ENCODE measurements at places on chromosomes 16 and 17. TPM values are rescaled to one million over a fixed set of nuclear protein-coding genes. Genes with fewer than 3 reads are reported as not detected.

Gene NPIPA2
- 11.5 TPM for total RNA-seq

DNA sequence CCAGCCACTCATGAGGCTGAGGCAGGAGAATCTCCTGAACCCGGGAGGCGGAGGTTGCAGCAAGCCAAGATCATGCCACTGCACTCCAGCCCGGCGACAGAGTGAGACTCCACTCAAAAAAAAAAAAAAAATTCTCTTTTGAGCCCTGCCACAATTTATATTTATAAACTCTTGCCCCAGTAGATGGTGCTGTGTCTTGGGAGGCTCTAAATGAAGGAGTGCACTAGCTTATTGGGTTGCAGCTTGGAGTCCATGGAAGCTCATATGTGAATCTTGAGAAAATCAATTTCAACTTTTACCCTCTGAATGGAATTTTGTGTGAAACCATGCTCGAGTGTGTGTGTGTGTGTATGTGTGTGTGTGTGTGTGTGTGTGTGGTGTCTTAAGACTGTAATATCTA is 420.1 kb downstream of the HS3ST4 start:
- H3K27ac ChIP-seq, result no peak overlapping the region
- no peaks in the 10 kb centered on the region for H3K27me3 ChIP-seq
- peaks cover 6% of the 10 kb centered on the region for H3K36me3 ChIP-seq
- peaks cover 12% of the 10 kb centered on the region for H3K4me1 ChIP-seq

GRCh38 chr17:73644145-73645049 is at the start of gene SDK2:
Gene SDK2, minus strand, starts transcription at chr17:73644445. Its CDS starts 357 bp downstream, at chr17:73644088.
- H3K27me3 ChIP-seq, result peaks cover 30% of the 10 kb centered on the region
- H3K27ac ChIP-seq, result peak within 1 kb of the TSS; percentile 75
- peaks cover 39% of the 10 kb centered on the region for H3K4me1 ChIP-seq
- DNase-seq, result no peak

DNA sequence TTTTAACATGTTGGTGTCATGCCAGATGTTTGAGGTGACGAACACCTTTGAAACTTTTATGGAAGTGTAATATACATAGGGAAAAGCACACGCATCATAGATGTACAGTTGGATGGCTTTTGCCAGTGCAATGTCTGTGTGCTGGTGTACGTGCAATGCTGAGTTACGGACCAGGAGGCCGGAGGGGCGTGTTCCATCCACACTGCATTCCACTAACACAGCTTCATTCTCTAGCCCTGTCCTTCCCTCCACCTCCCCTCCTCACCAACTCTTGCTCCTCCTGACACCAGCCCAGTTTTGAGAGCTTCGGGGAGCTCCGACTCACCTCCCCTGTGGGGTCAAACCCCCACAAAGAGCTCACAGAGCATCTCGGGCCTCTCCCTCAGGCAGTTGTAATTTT is 358.8 kb downstream of the C16orf95 start:
- H3K36me3 ChIP-seq, result no peaks in the 10 kb centered on the region
- peak overlapping the region; percentile 96 for H3K27ac ChIP-seq
- H3K4me3 ChIP-seq, result no peak overlapping the region
- H3K27me3 ChIP-seq, result no peaks in the 10 kb centered on the region
- peaks cover 54% of the 10 kb centered on the region for H3K4me1 ChIP-seq
- DNase-seq, result no peak

Gene NOL3
- 14.0 TPM for total RNA-seq

- H3K4me1 ChIP-seq, result no peaks in the 10 kb centered on the region
- peaks cover 5% of the 10 kb centered on the region for H3K27me3 ChIP-seq
- no peak overlapping the region for H3K4me3 ChIP-seq
- DNase-seq, result no peak
- H3K27ac ChIP-seq, result no peak overlapping the region
Observed at GRCh38 chr17:30933966-30934365, 12.2 kb downstream of the ADAP2 start.

GRCh38 chr17:37729905-37730304 is 15.0 kb downstream of the HNF1B start:
- H3K27ac ChIP-seq, result no peak overlapping the region
- no peak overlapping the region for H3K4me3 ChIP-seq
- H3K27me3 ChIP-seq, result peaks cover 14% of the 10 kb centered on the region
- H3K4me1 ChIP-seq, result peaks cover 12% of the 10 kb centered on the region
- no peak for DNase-seq

Gene NRN1L
- total RNA-seq, result 0.66 TPM

Gene NOTUM
- 6.5 TPM for total RNA-seq

GRCh38 chr16:60170196-60170595 is 1436.1 kb upstream of the GOT2 start:
- H3K4me1 ChIP-seq, result no peaks in the 10 kb centered on the region
- H3K36me3 ChIP-seq, result no peaks in the 10 kb centered on the region
- H3K27ac ChIP-seq, result no peak overlapping the region
- DNase-seq, result no peak
- no peaks in the 10 kb centered on the region for H3K27me3 ChIP-seq
- no peak overlapping the region for H3K4me3 ChIP-seq

DNA sequence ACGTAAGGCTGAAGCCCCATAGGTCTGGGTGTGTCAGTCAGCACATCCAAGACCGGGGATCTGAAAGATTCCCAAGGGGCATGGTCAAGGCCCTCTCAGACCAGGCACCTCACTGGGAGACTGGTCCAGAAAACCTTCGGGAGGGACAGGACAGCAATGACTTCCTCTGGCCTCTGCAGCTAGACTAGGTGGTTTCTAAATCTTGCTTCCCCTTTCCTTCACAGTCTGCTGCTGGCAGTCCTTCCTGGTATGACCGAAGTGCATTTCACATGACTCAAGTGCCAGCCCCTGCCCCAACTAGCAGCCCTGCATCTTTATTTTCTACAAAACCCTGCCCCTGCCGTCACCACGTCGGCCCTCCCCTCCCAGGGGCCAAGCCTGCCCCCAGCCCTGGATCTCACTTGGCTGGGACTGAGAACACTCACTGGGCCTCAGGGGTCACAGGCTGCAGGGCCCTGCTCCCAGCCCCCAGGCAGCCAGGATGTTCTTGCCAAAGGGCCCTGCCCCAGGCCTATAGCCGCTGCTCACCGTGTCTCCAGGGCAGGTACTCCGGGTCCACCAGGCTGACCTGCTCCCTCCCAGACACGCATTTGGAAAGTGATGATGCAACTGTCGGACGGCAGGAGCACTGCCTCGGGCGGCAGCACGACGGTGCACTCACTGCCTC is 18.3 kb downstream of the POLR3K start:
- no peak overlapping the region for H3K27ac ChIP-seq
- H3K27me3 ChIP-seq, result no peaks in the 10 kb centered on the region
- DNase-seq, result no peak
- H3K36me3 ChIP-seq, result peaks cover 1% of the 10 kb centered on the region
- peaks cover 10% of the 10 kb centered on the region for H3K4me1 ChIP-seq

Gene CDK3
- 36.5 TPM for total RNA-seq

- H3K36me3 ChIP-seq, result no peaks in the 10 kb centered on the region
- DNase-seq, result peak; percentile 61
- peaks cover 6% of the 10 kb centered on the region for H3K27me3 ChIP-seq
- peak overlapping the region; percentile 96 for H3K4me3 ChIP-seq
Observed at GRCh38 chr16:25014500-25015147, 545 bp downstream of the ARHGAP17 start.

DNA sequence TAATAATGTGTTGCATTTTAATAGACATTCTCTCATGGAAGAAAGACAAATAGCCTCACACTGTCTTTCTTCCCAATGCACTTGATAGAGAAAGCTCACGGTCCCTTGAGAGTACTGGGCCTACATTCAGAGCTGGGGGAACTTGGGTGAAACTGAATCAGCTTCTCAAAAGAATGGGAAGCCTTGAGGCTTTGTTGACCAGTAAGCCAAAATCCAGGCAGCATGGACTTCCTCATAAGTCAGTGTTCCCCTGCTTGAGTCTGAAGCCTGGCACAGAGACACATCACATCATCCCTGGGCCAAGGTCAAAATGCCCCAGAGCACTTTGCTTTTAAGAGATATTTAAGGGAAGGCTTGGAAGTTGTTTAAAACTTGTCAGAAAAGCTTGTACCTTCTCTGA is 302.2 kb upstream of the SALL1 start:
- DNase-seq, result no peak
- H3K36me3 ChIP-seq, result no peaks in the 10 kb centered on the region
- H3K4me1 ChIP-seq, result no peaks in the 10 kb centered on the region
- H3K27ac ChIP-seq, result no peak overlapping the region
- no peak overlapping the region for H3K4me3 ChIP-seq

DNA sequence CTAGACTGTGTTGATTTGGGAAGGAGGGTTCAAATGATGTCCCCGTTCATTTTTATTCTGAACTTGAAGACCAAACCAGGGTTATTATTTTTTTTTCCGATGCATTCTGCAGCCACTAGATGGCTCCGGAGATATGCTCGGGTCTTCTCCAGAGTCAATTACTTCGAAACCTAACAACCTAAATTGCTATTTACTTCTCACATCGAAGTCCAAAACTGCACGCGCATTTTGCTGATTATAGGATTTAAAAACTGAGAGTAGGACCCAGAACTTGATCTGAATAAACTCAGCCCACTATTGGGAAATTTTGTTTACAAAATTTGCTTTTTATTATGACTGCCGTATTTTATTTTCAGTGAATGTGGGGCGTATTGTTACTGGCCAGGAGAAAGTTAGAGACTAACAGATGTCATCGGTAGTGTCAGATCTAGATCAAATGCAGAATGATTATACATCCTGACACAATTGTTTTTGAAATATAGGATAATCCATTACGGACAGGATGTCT is 263.8 kb downstream of the HS3ST3A1 start:
- no peaks in the 10 kb centered on the region for H3K36me3 ChIP-seq
- H3K27me3 ChIP-seq, result peaks cover 3% of the 10 kb centered on the region
- no peak overlapping the region for H3K27ac ChIP-seq
- peak overlapping the region; percentile 65 for H3K4me3 ChIP-seq
- H3K4me1 ChIP-seq, result peaks cover 18% of the 10 kb centered on the region

Gene E4F1
- 33.0 TPM for total RNA-seq

GRCh38 chr17:34220752-34221395 is 34.2 kb upstream of the CCL2 start:
- no peak for DNase-seq
- H3K27me3 ChIP-seq, result peaks cover 33% of the 10 kb centered on the region
- no peak overlapping the region for H3K4me3 ChIP-seq

Gene HEXIM2
- total RNA-seq, result 7.7 TPM

DNA sequence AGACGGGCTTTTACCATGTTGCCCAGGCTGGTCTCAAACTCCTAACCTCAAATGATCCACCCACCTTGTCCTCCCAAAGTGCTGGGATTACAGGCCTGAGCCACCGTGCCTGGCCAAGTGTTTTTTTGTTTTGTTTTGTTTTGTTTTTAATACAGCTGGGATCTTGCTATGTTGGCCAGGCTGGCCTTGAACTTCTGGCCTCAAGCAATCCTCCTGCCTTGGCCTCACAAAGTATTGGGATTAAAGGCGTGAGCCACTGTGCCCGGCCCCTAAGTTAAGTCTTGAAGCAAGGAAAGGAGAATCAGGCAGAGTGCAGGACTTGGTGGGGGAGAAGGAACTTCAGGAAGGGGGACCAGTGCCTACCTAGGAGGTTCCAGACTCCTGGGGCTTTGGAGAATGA is 51.7 kb upstream of the NOL11 start:
- no peak overlapping the region for H3K27ac ChIP-seq
- no peaks in the 10 kb centered on the region for H3K27me3 ChIP-seq
- peaks cover 8% of the 10 kb centered on the region for H3K36me3 ChIP-seq
- H3K4me3 ChIP-seq, result no peak overlapping the region
- no peak for DNase-seq

- H3K4me1 ChIP-seq, result peaks cover 89% of the 10 kb centered on the region
- H3K4me3 ChIP-seq, result peak overlapping the region; percentile 39
- no peaks in the 10 kb centered on the region for H3K36me3 ChIP-seq
- H3K27me3 ChIP-seq, result no peaks in the 10 kb centered on the region
Observed at GRCh38 chr17:50209472-50210239, 8.2 kb upstream of the COL1A1 start.

DNA sequence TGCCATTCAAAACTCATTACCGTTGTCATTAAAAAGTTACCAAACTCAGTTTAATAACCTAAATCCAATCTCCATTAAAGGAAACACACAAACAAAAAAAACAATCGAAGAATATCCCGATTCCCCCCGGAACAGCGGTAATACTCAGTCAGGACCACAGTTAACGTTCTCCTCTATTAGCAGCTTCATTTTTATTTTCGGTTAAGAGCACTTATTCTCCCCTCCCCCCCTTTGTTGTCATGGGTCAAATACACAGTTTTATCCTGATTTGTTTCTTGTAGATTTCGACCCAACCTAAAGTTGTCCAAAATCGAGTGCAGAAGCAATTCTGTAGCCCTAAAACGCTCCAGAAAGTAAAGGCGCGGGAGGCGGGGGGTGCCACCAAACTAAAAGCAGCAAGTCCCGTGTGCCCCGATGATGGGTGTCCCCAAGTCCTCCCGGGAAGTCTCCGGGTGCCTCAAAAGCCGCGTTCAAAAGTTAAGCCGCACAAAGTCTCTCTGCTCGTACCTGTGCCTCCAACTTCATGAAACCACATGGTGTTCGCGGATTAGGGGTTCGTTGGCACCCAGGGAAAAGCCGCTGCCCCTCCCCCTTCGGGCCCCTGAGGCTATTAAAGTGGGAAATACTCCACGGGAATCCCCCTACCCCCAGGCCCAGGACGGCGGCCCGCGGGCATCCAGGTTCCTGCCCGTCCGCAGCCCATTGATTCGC is 996 bp downstream of the SUMO2 start:
- no peak for DNase-seq
- H3K27ac ChIP-seq, result peak overlapping the region; percentile 68
- peaks cover 24% of the 10 kb centered on the region for H3K4me1 ChIP-seq
- H3K27me3 ChIP-seq, result no peaks in the 10 kb centered on the region

- H3K27ac ChIP-seq, result no peak overlapping the region
- H3K4me3 ChIP-seq, result no peak overlapping the region
- H3K27me3 ChIP-seq, result no peaks in the 10 kb centered on the region
- no peaks in the 10 kb centered on the region for H3K36me3 ChIP-seq
Observed at GRCh38 chr17:71821511-71821910, 299.3 kb upstream of the SOX9 start.

Gene FSCN2
- 13.3 TPM for total RNA-seq

Gene IRX3
- total RNA-seq, result 45.2 TPM

- H3K27me3 ChIP-seq, result no peaks in the 10 kb centered on the region
- H3K27ac ChIP-seq, result no peak overlapping the region
- H3K36me3 ChIP-seq, result no peaks in the 10 kb centered on the region
Observed at GRCh38 chr16:3879887-3880564, 487 bp downstream of the CREBBP start.

GRCh38 chr16:53073022-53073421 is 18.2 kb downstream of the CHD9 start:
- H3K4me3 ChIP-seq, result no peak overlapping the region
- peaks cover 11% of the 10 kb centered on the region for H3K4me1 ChIP-seq
- peaks cover 34% of the 10 kb centered on the region for H3K36me3 ChIP-seq
- DNase-seq, result no peak
- no peaks in the 10 kb centered on the region for H3K27me3 ChIP-seq

- no peak overlapping the region for H3K27ac ChIP-seq
- peaks cover 14% of the 10 kb centered on the region for H3K27me3 ChIP-seq
- no peak for DNase-seq
- H3K36me3 ChIP-seq, result peaks cover 3% of the 10 kb centered on the region
- H3K4me1 ChIP-seq, result peaks cover 5% of the 10 kb centered on the region
Observed at GRCh38 chr17:6471531-6472465, 27.5 kb downstream of the PIMREG start.

Gene CKLF
- 33.2 TPM for total RNA-seq

DNA sequence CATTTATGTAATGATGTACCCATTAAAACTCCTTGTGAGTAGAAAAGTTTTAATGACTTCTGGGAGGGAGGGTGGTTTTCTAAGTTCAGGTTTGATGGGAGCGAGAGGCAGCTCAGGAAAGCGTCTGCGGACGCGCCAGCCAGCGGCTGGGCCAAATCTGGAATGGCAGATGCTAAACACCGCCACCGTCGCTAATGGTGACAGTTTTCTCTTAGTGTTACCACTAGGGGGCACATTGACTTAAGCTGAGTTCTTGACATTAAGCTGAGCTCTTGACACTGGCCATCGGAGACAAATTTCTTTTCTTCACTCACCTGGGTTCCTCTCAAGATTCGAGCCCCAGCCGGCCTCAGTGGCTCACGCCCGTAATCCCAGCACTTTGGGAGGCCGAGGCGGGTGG is 6.7 kb downstream of the TRPV1 start:
- no peak for DNase-seq
- no peak overlapping the region for H3K4me3 ChIP-seq
- H3K27ac ChIP-seq, result no peak overlapping the region
- peaks cover 19% of the 10 kb centered on the region for H3K36me3 ChIP-seq
